Activated T-helper 1 cell treated with anti-CD3 and anti-CD28 coated beads, Interleukin-12 subunit alpha, Interleukin-12 subunit beta, Interleukin-2, Interleukin-4 antibody, amounts not matched to agents 30 ng/mL and 10 ng/mL and 1 ng/mL, durations not matched to agents 14 hours and 24 hours and 36 hours (primary cell): ENCODE measurements at places on chromosomes 2 and 18.

- no peak for DNase-seq
These were observed 68.5 kb downstream of the NRP2 start for GRCh38 chr2:205750797-205751196.

- DNase-seq, result peak; percentile 16
These were observed 136.0 kb downstream of the INSIG2 start for GRCh38 chr2:118223992-118224894.

GRCh38 chr2:88875736-88876135 lies 184.3 kb downstream of the RPIA start:
- DNase-seq, result no peak

- no peak for DNase-seq
These were observed 7.9 kb downstream of the LIPG start for GRCh38 chr18:49569724-49570123.

- DNase-seq, result no peak
These were observed 1396.3 kb upstream of the CELF4 start for GRCh38 chr18:38961880-38962279.

DNA sequence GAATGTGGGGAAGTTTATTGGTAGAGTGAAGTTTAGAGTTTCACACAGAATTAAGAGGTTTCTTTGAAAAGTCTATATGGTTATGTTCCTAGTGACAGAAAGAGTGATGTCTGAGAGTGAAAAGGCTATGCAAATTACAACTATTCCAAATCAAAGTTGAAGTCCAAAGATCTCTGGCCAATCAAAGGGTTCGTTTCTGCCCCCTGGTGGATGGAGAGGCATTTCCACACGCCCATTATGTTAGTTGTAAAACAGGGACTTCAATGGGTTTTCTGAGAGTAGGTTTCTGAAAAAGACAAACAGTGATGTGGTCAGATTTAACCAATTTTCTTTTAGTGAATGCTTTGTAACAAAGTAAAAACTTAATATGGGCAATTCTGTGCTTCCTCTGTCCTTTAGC lies 441.5 kb upstream of the POU3F3 start:
- no peak for DNase-seq

- no peak for DNase-seq
These were observed 348.4 kb upstream of the RAB12 start for GRCh38 chr18:8260827-8261226.

- peak; percentile 71 for DNase-seq
These were observed at the start of gene SMAD2 for GRCh38 chr18:47930199-47930930. SMAD2 (minus strand) TSS chr18:47930659; CDS start chr18:47896756, 33,903 bp downstream.

- no peak for DNase-seq
These were observed 34.9 kb upstream of the GPC1 start for GRCh38 chr2:240400371-240401161.

- no peak for DNase-seq
These were observed 81.6 kb upstream of the STPG4 start for GRCh38 chr2:47236503-47237215.

DNA sequence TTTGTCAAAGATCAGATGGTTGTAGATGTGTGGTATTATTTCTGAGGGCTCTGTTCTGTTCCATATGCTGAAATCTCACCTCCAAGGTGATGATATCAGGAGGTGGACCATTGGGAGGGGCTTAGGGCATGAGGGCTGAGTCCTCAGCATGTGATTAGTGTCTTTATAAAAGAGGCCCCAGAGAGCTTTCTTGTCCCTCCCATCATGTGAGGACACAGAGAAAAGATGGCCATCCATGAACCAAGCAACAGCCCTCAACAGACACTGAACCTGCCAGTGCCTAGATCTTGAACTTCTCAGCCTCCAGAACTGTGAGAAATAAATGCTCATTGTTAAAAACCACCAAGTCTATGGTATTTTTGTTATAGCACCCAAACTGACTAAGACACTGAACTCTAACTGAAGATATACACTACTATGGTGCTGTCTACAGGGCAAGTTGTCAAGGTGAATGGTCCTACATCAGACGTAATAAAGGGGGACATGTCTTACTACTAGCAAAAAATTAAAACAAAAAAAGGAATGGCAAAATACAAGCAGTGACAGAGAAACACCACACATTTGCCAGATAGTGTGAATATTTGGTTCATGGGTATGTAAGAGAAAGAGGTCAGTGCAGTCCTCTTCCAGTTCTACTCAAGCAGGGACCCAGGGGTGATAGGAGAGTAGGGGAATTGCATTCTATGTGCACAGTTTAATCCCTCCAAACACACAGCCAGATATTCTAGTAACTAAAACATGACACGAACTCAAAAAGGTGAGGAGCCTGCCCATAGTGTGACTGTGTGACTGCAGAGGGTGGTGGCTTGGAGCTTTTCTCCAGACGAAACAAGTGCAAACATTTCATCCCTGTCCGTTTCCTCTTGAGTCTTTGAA lies 164.4 kb upstream of the MYCN start:
- no peak for DNase-seq

DNA sequence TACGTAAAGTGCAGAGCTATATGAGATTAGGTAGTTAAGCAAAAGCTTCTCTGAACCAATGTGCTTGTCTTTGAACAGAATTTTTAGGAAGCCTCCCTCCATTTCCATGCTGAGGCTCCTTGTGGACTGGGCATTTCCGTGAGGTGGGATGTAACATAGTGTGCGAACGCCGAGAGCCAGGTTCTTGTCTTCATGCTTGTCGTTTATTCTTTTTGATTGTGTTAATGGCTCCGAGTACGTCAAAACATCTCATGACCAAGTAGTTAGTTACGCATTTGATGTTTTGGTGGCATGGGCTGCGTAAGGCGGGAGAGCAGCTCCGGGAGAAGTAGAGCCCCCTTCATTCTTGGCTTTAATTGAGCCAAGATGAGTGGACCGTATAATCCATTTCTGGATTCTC lies 32.9 kb downstream of the DGKD start:
- DNase-seq, result no peak

DNA sequence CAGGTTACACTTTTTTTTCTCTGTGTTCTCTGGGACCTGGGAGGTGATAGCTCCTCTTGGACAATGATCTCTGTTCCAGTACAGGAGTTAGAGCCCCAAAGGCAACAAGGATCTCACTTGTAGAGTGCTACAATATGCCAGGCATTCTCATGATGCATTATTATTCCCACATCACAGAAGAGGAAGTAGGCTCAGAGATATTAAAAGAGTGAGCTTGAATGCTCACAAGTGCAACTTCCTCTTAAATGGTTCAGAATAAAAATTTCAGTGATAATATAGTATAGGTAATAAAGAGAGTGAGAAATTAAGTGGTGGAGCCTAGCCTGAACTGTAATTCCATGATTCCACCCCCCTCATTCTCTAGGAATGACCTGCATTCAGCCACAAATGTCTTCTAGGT lies 21.4 kb downstream of the POLE4 start:
- no peak for DNase-seq

- DNase-seq, result no peak
These were observed 868 bp downstream of the CGREF1 start for GRCh38 chr2:27117995-27118524.

GRCh38 chr2:172999641-173000386 lies 75.8 kb upstream of the MAP3K20 start:
- DNase-seq, result no peak

- DNase-seq, result no peak
These were observed 26.0 kb upstream of the ANXA4 start for GRCh38 chr2:69715964-69716363.

DNA sequence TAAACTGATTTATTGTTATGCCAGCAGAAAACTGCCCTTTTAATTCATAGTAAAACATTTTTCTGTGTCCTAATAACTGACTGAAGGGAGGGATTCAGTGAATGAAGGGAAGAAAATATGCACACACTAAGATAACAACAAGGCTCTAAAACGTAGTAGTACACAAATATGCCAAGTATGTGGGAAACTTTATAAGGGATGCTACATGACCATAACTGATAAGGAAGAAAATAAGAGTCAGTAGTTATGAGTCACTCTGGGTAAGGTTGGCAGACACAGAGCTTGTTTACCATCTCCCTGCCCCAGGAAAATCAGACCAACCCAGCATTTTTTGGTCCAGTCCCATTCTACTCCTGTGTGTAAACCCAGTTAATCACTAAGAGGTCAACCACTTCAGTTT lies 124.2 kb downstream of the RPRM start:
- no peak for DNase-seq

- DNase-seq, result no peak
These were observed 25.0 kb downstream of the TTC32 start for GRCh38 chr2:19876751-19877150.

DNA sequence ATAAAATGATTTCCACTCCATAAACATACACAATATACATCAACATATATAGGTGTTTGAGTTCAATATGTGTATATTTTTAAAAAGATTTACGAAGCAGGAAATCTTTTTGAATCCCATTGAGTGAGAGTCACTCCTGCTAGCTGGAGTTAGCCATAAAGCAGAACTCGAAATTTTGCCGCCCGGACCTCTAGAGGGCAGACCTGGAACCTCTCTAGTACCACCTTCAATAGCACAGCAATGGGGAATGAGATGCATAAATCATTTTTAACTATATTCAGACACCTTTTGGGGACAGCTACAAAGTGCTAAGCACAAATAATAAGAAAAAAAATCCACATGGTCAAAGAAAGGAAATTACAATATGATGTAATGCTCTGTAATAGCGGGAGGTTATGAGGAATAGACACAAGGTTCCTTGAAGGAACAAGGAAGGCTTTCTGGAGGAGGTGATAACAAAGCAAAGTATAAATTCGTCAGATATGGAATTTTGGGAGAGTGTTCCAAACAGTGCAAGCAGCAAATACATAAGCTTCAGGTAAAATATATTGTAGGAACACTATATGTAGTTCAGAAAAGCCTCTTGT lies 533.4 kb downstream of the ERBB4 start:
- no peak for DNase-seq

- no peak for DNase-seq
These were observed 31.6 kb downstream of the SUCLG1 start for GRCh38 chr2:84427235-84428138.

- no peak for DNase-seq
These were observed 1.5 kb downstream of the GAREM1 start for GRCh38 chr18:32469190-32469651.

- DNase-seq, result no peak
These were observed at the start of gene FIGN for GRCh38 chr2:163735685-163736432. FIGN (minus strand) TSS chr2:163736008; CDS start chr2:163734927, 1,081 bp downstream.

DNA sequence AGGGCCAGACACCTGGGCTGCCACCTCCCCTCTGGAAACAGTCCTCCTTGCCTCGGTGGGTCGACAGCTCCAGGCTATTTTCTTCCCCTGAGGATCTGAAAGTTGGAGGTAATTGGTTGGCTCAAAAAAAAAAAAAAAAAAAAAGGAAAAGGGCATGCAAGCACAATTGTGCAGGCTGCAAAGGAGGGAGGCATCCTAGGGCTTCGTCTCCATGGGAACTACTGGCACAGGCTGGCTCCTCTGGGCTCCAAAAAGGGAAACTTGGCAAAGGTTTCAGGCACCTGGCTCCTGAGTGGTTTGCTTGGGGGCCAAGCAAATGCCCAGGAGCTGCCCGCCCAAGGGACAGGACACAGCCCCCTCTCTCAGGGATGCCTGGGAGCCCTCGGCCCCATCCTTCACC lies 1.1 kb upstream of the KCNIP3 start:
- DNase-seq, result no peak

GRCh38 chr2:215900843-215901242 lies 112.5 kb downstream of the MREG start:
- no peak for DNase-seq

DNA sequence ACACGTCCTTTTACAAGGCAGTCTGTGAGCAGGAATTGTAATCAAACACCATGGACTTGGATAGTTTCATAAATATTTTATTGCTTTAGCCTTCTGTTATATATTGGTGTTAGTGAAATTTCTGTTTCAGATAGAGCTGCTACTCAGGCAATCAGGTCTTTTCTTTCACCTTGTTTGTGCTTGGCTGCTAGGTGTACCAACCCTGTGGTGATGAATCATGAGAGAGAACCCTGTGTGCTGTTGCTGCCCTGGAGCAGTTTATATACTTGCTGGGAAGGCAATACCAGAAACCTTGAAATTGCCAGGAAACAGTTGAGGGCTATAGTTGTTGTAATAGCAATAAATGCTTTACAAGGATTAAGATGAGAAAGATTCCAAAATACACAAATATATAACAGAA lies 84.5 kb downstream of the FSHR start:
- no peak for DNase-seq

DNA sequence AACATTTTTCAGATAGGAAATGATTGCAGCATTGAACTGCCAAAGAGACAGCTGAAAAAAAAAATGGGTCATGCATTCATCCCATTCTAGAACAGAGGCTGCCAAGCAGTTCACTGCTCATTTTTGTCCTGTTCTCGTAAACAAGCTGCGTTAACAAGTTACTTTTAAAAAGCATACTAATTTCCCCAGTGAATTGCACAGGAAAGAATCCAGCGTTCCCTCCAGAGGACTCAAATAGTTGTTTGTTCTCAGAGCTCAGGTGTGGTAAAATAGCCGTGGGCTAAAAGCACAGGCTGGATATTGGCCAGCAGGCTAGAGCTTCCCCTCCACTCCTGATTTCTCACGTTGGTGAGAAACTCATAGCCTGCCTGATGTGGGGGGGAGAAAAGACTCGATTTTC lies 76.1 kb upstream of the AQP4 start:
- DNase-seq, result no peak

- DNase-seq, result no peak
These were observed 74.9 kb upstream of the KLF7 start for GRCh38 chr2:207240649-207241048.

GRCh38 chr18:25052511-25052921 lies 299.4 kb downstream of the ZNF521 start:
- no peak for DNase-seq

DNA sequence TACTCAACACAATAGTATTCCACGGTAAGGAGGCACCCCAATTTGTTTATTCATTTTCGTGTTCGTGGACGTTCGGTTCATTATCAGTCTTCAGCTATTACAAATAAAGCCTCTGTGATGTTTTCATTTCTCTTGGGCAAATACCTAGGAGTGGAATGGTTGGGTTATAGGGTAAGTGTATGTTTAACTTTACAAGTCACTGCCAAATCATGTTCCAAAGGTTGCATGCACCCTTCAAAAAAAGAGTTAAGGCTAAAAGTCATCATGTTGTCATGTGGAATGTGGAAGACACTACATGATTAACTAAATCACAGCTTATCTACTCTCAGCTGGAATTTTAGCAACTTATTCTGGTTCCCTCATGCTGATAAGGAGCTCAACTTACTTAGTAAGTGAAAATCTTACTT lies 15.8 kb downstream of the INO80C start:
- no peak for DNase-seq

DNA sequence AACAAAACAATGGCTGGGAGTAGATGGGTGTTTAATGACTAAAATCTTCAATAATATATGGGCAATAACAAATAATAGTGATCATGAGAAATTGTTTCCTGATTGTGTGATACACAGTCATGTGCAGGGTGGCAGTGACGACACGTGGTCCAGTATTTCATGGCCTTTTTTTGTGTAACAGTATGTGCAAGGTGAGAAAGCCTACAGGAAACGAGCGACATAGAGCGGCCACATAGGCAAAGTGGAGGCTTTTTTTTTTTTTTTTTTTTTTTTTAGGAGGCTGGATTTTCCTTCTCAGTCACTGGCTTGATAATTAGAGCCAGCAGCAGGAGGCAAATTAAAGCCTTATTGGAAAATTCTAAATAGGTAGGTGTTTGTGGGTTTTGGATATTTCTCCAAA lies 123.7 kb downstream of the MYO3B start:
- DNase-seq, result no peak
